ENCODE measurements at places on chromosomes 3 and 15.

DNA sequence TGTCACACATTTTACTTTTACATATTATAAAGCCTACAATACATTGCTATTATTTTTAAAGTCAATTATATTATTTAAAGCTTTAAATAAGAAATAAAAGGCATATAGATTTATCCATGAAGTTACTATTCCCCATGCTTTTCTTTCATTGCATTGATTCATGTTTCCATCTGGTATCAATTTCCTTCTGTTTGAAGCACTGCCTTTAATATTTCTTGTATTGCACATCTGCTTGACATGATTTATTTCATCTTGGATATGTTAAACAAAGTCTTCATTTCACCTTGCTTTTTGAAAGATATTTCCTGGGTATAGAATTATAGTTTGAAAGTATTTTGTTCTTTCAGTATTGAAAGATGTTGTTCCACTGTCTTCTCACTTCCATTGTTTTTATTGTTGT, 174.3 kb upstream of the MBNL1 start:
- no peak for DNase-seq

GRCh38 chr3:6229778-6230410, 631.0 kb upstream of the GRM7 start:
- DNase-seq = no peak

DNA sequence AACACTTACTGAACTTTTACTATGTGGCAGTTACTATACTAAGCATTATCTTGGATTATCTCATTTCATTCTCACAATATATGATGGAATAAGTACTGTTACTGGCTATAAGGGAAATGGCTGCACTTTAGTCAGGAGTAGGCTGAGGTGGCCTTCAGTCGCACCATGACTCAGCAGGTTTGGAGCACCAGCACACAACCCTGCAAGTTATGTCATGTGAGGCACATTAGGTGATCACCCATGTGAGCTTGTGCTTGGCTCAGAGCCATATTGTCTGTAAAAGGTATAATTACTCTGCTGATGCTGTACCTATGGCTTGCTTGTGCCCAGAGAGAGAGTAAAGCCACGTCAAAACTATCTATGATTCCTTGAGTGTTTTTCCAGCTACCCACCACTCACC, 54.1 kb upstream of the TIPARP start:
- no peak for DNase-seq

- DNase-seq = no peak
Observed at GRCh38 chr3:168168743-168169142, 73.0 kb upstream of the GOLIM4 start.

DNA sequence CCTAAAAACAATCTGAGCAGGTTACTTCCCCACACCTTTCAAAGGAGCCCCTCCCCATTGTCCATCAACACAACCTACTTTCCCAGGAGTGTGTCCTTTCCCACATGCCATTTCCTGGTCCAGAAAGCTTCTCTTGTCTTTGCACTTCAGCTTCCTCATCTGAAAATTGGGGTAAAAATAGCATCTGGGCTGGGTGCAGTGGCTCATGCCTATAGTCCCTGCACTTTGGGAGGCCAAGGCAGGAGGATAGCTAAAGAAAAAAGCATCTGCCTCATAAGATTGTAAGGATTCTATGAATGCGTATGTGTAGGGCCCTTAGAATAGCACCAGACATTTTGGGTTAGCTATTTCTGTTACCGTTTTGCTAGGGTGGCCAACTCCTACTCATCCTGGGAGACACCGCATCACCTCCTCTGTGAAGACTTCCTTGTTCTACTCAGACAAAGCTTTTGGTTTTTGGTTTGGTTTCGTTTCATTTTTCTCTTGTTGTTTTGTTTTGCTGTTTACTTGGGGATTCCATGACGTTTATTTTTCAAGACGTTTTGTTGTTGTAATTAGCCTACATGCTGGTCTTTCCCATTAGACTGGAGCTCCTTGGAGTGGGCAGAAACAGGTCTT, 224.4 kb upstream of the TLE3 start:
- DNase-seq = no peak

GRCh38 chr3:177642804-177643125, 445.5 kb upstream of the TBL1XR1 start:
- DNase-seq = no peak

GRCh38 chr3:149658744-149659497, 1.1 kb upstream of the WWTR1 start:
- no peak for DNase-seq

DNA sequence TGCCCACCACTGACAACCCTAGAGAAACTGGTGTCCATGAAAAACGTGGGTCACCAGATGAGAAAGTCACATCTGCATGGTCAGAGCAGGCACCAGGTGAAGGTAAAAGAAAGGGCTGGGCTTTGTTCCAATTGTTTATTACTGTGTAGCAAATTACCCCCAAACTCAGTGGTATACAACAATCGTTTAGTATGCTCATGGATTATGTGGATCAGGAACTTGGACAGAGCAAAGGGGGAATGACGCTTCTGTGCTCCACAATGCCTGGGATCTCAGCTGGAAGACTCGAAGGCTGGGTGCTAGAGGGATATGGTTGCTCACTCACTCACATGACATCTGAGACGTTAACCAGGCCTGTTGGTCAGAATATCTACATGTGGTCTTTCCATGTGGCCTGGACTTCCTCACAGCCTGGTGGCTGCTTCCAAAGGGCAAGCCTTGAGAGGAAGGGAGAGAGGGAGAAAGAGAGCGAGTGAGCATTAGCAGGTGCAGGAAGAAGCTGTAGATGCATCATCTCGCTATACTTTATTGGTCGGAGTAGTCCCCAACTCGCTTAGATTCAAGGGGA, 44.9 kb downstream of the LPP start:
- no peak for DNase-seq

Data from hippocampal formation (tissue), 2 donors.